ENCODE measurements at places on chromosomes 3 and 15.

GRCh38 chr15:96362755-96363651, 32.5 kb downstream of the NR2F2 start:
- DNase-seq: peak; percentile 27

DNA sequence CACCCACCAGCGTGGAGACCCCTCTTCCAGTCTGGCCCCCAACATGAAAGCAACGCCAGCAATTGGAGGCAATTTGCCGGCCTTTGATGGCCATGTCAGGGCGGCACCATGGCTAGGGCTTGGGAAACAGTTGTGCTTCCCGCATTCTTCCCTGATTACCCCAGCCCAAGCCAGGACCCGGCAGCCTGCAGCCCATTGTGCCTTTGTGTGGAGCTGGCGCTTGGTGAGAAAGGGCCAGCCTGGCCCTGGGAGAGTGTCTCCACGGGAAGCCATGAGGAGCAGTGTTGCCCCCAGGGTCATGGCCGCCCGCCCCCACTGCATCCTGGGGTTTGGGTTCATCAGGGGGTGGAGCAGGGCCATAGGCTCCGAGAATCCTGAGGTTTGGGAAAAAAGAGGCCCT, 66.0 kb downstream of the DNAJB8 start:
- no peak for DNase-seq

- no peak for DNase-seq
Measured at GRCh38 chr15:78983146-78983918, 38.5 kb upstream of the CTSH start.

GRCh38 chr15:71143373-71144310, 28.4 kb downstream of the THSD4 start:
- no peak for DNase-seq

- peak; percentile 38 for DNase-seq
Measured at GRCh38 chr3:190424478-190425439, 24.9 kb downstream of the TMEM207 start.

GRCh38 chr3:99645277-99646106, 7.1 kb downstream of the COL8A1 start:
- peak; percentile 23 for DNase-seq

All from SK-N-SH (cell line).